ENCODE measurements at places on chromosomes 1 and 21.
A peak's percentile ranks its signal among the peaks of the same experiment; 100 is the strongest.

DNA sequence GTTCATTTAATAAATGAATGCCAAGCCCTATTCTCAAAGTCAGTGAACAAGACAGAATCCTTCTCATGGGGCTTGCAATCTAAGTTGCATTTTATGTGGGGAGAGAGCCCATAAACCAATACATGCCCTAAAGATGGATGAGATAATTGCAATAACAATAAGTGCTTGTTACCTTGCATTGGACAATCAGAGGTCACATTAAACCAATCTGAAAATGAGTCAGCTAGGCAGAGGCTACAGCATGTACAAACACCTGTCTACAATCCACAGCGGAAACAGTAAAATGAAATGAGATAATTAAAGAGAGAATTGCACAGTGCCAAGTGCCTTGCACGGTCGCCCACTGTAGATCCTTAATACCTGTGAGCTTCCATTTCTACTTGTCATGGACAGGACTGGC lies 7.4 kb upstream of the IGFN1 start:
- DNase-seq: no peak

GRCh38 chr1:165887877-165888551 lies 60.6 kb downstream of the UCK2 start:
- no peak for DNase-seq

DNA sequence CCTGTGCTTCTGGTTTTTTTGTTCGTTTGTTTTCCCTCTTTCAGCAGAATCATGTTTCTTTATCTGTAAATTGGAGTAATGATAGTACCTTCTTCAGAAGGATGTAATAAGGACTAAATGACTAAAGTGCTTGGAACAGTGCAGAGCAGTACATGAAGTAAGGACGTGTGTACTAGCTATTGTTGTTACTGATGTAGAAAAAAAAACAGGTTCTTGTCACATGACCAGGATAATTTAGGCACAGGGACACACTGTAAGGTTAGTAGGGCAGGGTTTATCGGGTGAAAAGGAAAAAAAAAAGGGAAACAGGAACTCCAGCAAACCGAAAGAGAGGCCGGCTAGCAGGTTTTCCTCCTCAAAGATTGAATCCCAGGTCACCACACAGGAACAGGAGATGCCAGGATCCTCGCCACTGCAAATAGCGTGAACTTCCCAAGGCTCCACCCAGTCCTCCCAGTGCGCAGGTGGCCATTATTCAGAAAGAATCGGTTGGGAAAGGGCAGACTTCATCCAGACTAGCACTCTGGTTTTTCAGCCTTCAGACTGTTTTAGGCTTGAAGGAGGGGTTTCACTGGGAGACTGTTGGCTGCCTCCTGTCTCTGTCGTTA lies 63.8 kb upstream of the PRRC2C start:
- no peak for DNase-seq

DNA sequence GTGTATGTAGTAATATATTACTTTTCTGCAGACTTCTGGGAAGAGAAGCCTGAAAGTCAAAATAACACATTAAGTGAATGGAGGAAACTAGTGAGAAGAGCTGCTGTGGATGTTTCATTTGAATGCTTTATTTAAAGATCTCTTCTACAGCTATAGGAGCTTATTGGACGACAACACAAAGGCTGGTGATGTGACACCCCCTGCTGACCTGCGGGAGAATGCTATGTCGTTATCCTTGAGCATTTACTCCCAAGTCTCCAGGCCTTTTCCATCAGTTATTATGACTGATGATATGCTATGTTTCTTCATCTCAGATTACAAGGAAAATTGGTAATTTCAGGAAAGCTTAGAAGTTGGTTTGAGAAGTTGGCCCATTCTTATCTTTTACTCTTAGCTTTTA lies 22.3 kb upstream of the PLA2G4A start:
- DNase-seq: no peak

GRCh38 chr21:31624181-31624580 lies 35.3 kb upstream of the SOD1 start:
- DNase-seq: no peak

GRCh38 chr1:207811920-207812720 lies 60.3 kb downstream of the CD46 start:
- no peak for DNase-seq

DNA sequence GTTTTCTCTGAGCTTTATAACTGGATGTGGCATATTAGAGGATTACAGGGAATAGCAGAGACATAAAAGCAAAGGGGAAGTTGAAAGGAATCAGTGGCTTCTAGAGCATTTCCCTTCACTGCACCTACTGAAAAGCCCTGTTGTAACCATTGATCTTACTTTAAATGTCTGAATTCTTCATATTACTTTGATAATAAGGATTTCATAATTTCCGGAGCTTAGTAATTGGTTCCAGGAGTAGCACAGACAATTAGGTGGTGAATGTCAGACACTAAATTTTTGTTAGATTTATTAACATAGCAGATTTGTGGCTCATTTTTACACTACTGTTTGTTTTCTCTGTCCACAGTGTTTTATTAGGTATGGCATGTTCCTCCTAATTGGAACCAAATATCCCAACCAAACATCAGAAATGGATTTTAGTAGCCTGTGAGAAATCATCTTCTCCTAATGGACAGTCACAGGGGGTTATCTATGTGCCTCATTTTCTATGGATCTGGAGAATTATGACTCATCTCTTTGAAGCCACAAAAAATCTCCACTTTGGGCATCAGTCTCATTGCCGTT lies 100.5 kb downstream of the GIPC2 start:
- no peak for DNase-seq

GRCh38 chr1:6037338-6037762 lies 8.3 kb upstream of the KCNAB2 start:
- DNase-seq: no peak

GRCh38 chr1:155104605-155105534 lies 22.8 kb upstream of the EFNA1 start:
- no peak for DNase-seq

DNA sequence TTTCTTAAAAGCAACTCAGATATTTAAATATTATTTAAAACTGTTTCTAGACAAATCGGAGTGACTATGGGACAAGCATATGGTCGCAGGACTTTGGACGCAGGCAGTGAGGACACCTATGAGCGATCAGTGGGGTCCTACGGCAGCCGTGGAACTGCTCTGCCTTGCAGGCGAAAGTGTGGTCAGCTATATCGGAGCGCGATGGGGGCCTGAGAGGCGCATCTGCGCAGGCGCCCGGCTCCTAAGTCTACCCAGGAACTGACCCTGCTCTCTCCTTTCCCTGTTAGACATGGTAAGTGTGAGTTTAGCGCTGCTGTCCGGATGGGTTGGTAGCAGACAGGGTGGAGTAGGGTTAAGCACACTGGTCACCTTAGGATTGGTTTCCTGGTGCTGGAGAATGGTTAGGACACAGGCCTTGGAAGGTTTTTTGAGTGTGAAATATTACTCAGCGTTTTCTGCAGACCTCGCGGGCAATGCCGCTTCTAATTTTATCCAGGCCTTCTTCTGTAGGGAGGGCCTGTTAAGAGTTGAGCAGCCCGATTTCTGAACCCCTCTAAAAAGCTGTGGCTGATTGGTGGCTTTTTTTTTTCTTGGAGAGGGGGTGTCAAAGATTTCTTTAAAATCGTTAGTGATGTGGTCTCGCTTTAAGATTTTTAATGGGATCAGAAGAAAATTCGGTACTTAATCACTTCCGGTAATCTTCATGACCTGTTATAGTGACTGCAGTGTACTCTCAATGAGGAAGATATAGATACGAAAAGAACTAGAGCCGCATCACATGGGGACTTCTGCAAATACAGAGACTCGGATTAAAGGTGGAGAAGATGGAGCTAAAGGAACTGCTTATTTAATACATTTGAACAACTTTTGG lies at the start of gene RABGGTB:
TSS of gene RABGGTB (plus strand) at position 274 of the 871 bp plus-strand sequence. CDS start at position 290, 16 bp downstream.
- DNase-seq: peak; percentile 96

DNA sequence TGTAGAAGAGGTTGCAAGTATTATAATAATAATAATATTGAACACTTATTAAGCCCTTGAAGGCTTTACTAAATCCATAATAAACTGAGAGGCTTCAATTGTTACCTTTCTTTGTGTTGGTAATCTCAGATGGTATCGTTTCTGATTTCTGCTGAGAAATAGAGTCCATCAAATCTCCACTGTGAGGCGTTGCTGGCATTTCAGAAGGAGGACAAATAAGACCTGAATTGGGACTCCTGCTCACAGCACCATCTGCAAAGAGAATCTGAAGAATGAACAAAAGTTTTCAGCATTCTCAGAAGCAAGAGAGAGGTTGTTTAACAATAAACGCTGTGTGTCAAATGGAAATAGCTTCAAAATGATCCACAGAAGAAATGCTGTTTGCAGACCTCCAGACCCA lies 93.7 kb downstream of the WDR3 start:
- no peak for DNase-seq

DNA sequence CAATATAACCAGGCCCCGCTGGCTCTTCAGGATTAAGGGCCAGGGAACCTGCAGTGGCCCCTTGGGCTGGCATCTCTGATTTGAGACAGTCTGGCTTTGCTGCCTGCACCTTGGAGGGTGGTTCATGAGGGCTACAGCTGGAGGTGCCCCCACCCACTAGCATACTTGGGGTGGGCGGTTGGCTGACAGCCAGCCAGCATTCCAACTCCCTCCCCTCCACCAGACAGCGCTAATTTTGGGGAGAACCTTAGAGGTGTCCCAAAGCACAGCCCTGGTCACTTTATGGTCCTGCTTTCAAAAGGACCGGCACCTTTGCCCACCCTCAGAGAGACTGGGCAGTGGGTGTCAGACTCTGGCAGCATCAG lies 180.7 kb upstream of the VAMP3 start:
- no peak for DNase-seq

GRCh38 chr1:180415985-180416633 lies 86.3 kb downstream of the ACBD6 start:
- DNase-seq: no peak

DNA sequence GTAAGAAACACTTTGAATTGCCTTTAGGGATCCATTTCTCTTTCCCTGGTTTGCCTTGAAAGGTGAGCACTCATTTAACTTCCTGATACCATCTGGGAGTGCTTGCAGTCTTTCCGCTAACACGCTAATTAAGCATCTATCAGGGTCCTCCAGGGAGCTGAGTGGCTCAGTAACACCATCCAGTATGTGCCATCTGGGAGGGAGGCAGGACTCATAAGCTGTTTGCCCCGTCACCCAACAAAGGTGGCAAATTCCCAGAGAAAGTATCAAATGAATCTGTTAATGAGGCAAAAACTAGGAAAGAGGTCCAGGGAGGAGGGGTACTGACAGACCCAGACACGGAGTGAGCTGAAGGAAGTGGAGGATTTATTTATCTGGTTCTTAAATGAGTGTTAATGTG lies 430.9 kb downstream of the HLX start:
- no peak for DNase-seq

GRCh38 chr1:224067621-224068457 lies 46.1 kb upstream of the FBXO28 start:
- DNase-seq: no peak

- no peak for DNase-seq
These were observed 34.7 kb downstream of the UBE2G2 start for GRCh38 chr21:44766818-44767354.

DNA sequence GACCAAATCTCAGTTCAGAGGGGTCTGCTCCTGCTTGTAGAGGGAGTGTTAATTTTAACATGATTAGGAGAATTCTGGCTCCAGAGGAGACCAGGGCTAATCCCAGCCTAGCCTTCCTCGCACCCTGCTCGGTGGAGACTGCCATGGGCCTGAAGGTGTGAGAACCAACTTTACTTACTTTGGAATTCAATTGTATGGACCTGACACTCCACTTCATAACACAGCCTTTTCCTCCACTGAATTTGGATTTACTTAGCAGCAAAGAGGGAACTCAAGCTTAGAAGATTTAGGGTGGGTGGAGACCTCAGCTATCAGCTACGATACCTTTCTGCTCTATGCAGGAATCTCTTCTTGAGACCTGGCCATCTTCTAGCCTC lies 11.5 kb downstream of the PLXNA2 start:
- DNase-seq: no peak

DNA sequence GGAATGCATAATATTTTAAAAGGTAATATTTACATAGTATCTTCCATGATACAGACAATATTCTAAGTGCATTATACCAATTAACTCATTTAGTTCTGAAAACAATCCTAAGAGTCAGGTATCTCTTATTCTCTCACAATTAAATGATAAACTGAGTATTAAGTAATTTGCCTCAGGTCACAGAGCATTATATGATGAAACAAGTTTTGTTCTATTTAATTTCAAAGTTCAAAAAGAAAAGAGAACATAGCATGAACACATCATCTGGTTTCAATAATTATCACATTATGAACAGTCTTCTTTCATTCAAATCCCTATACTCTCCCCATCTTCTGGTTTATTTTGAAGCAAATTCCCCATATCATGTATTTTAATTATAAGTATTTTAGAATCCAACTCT lies 927.5 kb downstream of the ADGRL2 start:
- no peak for DNase-seq

- no peak for DNase-seq
These were observed 11.4 kb upstream of the CCN1 start for GRCh38 chr1:85569122-85569521.

- DNase-seq: no peak
These were observed 81.0 kb upstream of the AKT3 start for GRCh38 chr1:243930822-243931671.

DNA sequence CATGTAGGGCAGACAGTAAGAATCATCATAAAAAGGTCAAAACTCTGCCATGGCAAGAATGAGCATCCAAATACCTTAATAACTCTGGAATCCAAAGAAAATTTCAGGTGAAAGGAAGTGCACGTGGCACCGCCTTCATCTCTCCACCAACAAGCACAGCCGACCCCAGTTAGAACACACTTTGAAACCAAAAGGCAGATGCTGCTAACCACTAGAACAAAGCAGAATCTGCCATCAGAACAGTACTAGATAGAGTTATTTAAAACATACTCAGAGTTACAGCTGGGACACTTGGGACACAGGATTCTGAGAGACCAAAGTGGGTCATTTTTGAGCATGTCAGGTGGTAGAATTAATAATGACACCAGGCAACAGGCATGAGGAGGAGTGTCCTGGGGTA lies 106.7 kb upstream of the SOD1 start:
- DNase-seq: no peak

DNA sequence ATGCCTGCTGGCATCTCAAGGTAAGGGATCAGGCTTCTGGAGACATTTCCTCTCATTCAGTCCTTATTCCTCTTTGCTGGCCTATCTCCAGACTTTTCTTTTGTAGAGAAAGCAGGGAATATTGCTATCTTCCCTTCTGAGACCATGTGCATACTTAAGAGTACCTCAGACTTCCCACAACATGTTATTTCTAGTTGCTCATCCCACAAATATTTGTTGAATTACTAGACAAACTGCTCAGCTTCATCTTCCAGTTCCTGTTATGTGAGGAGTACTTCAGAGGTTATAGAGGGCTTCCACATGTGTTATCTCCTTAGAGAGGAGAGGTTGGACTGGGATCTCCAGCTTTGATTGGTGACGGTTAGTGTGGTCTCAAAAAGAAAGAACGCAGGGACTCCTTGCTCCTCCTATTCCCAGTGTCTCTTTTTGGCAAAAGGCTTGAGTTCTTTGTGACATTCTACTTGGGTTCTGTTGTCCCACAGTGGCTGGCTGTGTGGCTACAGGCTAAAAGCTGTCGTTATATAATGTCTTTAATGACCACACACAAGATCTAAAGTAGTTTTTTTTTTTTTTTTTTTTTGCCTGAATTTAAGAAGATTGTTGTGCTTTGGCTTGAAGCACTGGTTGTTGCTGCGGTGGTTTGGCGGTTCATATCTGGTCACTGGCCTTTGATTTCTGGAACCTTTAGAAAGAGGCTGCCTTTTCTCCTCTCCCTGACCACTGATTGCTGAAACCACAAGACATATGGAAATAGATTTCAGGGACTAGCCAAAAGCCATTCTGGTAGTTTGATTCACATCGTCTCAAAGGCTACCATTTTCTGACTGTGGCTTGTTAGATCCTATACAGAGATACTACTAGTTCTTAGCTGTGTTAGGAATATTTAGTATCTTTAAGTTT lies 78.7 kb downstream of the FGGY start:
- no peak for DNase-seq

GRCh38 chr21:34984356-34985058 lies 64.6 kb downstream of the RUNX1 start:
- DNase-seq: no peak

Data from coronary artery (tissue), 2 donors.